ENCODE measurements at places on chromosomes 11 and 22. TPM values are rescaled to one million over a fixed set of nuclear protein-coding genes. Genes with fewer than 3 reads are reported as not detected.

The CFAP300 gene
- not detected for total RNA-seq

The ANGPTL5 gene
- total RNA-seq, result not detected

The PLAAT5 gene
- total RNA-seq, result not detected

The PGM2L1 gene
- total RNA-seq, result 0.87 TPM

The PEX16 gene
- 42.1 TPM for total RNA-seq

The LRRC51 gene
- total RNA-seq, result 10.8 TPM

The SBF2 gene
- 12.9 TPM for total RNA-seq

The TMEM123 gene
- total RNA-seq, result 261 TPM

The OR52N4 gene
- total RNA-seq, result not detected

The LDHAL6A gene
- not detected for total RNA-seq

The UBQLN3 gene
- total RNA-seq, result not detected

The KLHDC7B gene
- 0.31 TPM for total RNA-seq

The CCDC188 gene
- not detected for total RNA-seq

The TRIM49D2 gene
- not detected for total RNA-seq

The HIC2 gene
- total RNA-seq, result 9.8 TPM

The NXPE4 gene
- total RNA-seq, result not detected

The GVQW3 gene
- 16.5 TPM for total RNA-seq

The HEPN1 gene
- total RNA-seq, result not detected

The MMP26 gene
- not detected for total RNA-seq

The ASCL2 gene
- total RNA-seq, result not detected

The SMTNL1 gene
- total RNA-seq, result not detected

The TRIM48 gene
- not detected for total RNA-seq

The FOSL1 gene
- total RNA-seq, result 0.52 TPM

The NAALAD2 gene
- total RNA-seq, result not detected

The MUC6 gene
- total RNA-seq, result not detected

The OR51A2 gene
- not detected for total RNA-seq

The GP1BB gene
- total RNA-seq, result not detected

The DNAJB7 gene
- not detected for total RNA-seq

The CREB3L1 gene
- total RNA-seq, result 0.17 TPM

The TUB gene
- total RNA-seq, result not detected

The MRGPRX3 gene
- not detected for total RNA-seq

The RNH1 gene
- total RNA-seq, result 48.8 TPM

The FAM111B gene
- 38.1 TPM for total RNA-seq
